ENCODE measurements at places on chromosomes 2 and 18.

GRCh38 chr2:120859128-120859527, 123.5 kb downstream of the GLI2 start:
- no peak for DNase-seq

GRCh38 chr2:239240414-239240881, 160.4 kb downstream of the HDAC4 start:
- DNase-seq: no peak

DNA sequence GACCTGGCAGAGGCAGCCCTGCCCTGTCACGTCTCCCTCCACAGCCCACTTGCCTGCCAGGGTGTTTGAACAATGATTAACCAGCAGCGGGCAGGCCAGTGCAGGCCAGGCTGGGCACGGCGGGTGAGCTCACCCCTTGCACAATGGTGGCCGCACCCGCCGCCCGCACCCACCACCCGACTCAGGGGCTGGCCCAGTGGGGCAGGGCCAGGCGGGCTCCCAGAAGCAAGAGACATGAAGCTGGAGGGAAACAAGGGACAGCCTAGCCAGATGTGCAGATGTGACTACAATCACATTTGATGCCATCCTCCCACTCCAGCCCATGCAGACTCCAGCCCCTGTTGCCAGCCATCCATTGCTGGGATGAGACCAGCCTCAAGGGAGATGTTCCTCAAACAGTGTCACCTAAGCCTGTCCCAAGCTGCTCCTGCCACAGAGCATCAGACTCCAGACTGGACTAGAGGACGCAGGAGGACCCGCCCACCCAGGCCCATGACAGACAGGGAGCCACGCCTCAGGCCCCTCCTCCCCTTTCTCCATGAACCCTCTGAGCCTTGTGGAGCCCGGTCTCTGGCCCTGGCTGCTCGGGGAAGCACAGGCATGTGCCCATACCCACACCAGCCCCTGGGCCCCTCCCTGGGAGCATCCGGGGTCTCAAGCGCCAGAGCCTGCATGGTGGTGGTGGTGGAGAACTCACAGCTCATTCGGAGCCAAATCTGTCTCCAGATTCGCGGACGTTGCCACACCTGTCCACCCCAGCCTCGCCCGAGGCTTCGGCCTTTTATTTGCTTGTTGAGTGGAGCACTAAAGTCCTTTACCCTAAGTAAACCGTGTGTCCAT, 45.0 kb downstream of the SDC1 start:
- no peak for DNase-seq

DNA sequence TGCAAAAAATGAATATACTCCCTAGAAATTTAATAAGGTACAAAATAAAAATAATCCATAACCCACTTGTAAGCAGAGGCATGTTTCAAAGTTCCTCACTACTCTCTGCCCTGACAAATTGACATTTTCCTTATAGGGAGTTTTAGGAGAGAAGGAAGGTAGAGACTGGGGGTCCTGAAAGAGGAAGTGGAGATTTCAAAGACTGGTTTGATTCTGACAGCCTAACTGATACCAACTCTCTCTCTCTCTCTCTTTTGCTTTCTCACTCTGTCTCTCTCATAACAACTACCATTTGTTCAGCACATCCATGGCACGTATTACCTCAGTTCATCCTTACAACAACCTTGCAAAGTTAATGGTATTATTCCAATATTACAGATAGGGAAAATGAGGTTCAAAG, 18.6 kb downstream of the FZD7 start:
- DNase-seq: no peak

- DNase-seq: no peak
Measured at GRCh38 chr2:240225660-240226475, 85.4 kb upstream of the OTOS start.

- no peak for DNase-seq
Measured at GRCh38 chr2:238484522-238485452, 58.1 kb downstream of the ASB1 start.

DNA sequence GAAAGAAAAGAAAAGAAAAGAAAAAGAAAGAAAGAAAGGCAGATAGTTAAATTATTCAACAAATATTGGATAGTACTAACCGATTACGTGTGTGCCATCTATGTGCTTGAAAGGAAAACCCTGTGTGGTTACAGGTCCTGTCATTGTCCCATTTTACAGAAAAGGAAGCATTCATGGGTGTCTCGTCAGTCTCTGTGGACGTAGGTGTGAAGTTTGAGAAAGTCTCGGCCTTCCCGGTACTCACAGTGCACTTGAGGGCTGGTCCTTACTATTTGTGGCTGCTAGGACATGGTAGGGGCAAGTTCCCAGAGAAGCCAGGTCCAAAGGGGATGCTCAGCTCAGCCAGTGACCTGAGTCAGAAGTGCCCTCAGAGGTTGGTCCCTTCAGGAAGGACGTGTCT, 19.3 kb downstream of the SH3YL1 start:
- no peak for DNase-seq

DNA sequence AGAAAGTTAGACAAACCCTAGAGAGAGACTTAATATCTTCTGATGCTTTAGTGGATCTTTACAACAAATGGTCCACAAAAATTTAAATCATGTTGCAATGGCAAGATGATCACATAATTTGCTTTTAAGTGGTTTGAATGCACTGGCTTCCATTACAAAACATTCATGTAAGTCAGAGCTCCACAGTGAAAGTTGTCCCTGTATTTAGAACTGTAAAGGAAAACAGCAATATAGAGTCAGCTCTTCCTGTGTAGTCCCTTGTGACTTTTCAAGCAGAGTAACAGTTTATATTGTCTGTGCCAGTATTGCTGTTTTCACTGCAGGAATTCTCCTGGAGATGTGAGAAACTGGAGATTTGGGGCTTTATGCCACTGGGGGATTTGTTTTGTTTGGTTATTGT, 77.7 kb downstream of the MEIS1 start:
- DNase-seq: no peak

DNA sequence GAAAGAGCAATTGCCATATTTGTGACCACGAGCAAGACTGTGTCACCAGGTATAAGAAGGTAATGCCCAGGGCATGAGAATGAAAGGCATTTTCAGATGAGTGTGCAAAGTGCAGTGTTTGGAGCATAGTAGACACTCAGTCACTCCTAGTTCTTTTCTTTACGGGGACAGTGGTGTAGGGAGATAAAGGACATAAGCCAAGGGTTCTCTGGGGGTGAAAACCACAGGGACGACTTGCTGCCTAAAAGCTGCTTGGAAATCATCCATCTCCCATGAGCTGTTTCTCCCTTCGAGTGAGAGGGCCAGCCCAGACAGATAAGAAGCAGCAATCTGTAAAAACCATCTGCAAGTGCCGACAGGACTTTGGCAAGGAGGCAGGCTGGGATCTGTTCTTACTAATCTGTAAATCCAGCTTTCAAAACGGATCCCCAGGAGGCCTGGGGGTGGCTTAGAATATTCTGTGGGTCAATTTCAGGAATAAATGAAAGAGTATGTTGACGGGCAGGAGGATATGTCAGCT, 221.6 kb downstream of the LPIN1 start:
- no peak for DNase-seq

- no peak for DNase-seq
Measured at GRCh38 chr2:84527137-84528129, 11.1 kb downstream of the DNAH6 start.

DNA sequence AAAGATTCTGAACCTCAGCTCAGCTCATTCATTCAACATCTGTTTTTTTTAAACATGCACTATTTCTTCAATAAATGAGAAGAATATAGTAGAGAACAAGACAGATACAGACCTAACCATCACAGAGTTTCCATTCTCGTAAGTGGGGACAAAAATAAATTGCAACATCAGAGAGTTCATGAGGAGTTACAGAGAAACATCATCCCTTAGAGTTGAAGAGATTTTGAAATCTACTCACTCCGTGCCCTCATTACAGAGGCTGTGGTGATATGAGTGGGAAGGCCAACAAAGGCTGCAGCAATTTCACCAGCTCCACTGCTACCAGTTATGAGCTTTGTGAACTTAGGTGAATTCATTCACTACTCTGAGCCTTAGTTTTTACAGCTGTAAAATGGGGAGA, 399.3 kb downstream of the BCL11A start:
- no peak for DNase-seq

DNA sequence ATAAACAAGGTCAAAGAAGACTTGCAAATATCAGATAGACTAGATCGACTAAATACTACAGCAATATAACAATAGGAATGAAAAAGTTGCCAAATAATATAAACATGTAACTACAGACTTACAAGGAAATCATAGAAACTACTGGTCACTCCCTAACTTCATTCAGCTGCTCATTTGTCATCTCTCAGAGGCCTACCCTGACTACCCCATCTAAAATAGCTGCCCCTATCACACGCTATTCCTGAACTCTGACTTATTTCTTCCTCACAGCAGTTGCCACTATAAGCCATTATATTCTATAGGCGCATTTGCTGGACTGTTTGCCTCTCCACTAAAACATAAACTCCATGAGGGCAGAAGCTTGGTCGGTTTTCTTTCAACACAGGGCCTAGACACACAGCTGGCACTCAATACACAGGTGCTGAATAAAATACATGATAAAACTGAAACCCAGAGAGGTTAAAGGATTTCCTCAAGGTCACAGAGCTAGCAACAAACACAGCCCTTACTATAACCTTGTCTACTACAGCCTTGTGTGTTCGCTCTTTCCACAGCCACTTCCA, 1.8 kb downstream of the STRN start:
- no peak for DNase-seq

DNA sequence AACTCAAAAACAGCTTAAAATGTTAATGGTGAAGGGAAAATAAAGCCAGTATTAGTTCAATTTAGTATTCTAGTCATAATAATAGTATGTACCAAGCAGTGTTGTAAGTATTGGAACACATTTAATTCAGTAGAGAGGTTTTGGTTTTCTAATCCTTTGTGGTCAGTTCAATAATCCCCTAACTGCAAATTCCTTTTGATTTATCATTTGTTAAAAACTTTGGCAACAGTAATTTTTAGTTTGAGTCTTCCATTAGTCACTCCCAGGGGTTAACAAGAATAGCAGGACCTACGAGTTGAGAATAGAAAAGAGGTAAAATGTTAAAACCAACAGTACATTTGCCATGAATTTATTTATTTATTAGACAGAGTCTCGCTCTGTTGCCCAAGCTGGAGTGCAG, 10.7 kb downstream of the MRPL44 start:
- no peak for DNase-seq

- no peak for DNase-seq
Measured at GRCh38 chr2:179338681-179339080, 74.0 kb upstream of the SESTD1 start.

- no peak for DNase-seq
Measured at GRCh38 chr18:57534511-57534909, 52.0 kb downstream of the FECH start.

DNA sequence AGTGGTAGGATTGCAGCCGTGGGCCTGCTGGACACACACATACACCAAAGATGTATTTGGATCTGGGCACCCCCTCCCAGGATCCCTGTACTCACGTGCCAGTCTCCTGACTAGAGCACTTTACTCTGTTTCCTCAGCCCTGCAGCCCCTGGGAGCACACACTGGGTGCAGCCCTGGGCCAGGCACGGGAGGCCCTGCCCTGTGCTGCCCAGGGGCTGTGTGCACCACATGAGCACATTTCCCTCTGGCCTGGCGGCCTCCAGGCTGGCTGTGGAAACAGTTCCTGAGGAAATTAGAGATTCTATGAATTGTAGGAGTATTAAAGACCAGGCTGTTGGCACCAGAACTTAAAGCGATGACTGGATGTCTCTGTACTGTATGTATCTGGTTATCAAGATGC, 45.4 kb downstream of the BCL2L11 start:
- DNase-seq: no peak

GRCh38 chr2:120350801-120351320, 4.9 kb downstream of the INHBB start:
- DNase-seq: no peak

GRCh38 chr2:70030724-70031420, 56.4 kb upstream of the PCBP1 start:
- DNase-seq: no peak

- DNase-seq: no peak
Measured at GRCh38 chr2:74873012-74873665, 39.2 kb downstream of the HK2 start.

- DNase-seq: no peak
Measured at GRCh38 chr18:72738136-72738535, 129.7 kb downstream of the NETO1 start.

- no peak for DNase-seq
Measured at GRCh38 chr2:121565389-121566250, 34.9 kb downstream of the RNU4ATAC start.

DNA sequence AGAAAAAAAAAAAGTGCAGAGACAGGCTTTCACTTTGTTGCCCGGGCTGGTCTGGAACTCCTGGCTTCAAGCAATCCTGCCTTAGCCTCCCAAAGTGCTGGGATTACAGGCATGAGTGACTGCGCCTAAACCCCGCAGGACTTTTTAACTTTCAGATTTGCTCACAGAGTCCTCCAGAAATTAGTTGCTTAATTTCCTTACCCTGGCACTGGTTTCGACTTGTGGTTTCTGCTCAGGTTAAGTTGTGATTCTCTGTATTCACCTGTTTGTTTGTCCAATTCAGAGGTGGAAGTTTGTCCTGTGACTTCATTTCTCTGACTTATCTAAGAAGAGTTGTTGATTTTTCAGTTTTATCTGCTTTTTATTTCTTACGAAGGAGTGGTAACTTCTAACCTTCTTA, 238.1 kb downstream of the TMEM182 start:
- no peak for DNase-seq

GRCh38 chr2:150606380-150607060, 119.1 kb upstream of the RND3 start:
- DNase-seq: no peak

DNA sequence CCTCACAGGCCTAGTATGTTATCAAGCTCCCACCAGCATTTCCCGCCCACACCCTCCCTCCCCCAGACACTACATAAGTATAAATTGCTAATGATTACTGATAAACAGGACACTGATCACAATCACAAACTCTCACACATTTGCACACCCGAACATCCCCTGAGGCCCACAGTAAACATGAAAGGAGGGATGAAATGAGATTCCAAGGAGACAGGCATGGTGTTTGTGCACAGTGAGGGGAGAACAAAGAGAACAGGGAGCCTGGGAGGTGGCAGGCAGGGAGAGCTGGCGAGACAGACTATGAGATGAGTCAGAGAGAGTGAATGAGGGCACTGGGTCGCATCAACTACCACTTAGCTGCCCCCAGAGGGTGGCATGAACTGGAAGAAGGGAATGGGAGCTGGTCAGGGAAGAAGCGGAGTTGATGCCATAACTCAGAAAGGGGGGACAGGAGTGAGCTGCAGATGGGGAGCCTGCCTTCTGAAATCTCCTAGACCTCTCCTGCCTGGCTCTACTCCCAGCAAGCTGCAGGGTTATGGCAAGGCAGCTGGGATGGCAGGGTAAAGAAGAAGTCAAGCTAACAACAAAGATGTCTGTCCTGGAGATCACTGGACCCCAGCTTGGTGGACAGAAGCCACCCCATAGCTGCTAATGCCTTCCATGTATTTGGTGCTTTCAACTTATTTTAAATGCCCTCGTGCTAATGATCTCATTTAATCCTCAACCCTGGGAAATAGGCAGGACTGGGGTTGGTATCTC, 5.1 kb downstream of the KIF3C start:
- DNase-seq: no peak

DNA sequence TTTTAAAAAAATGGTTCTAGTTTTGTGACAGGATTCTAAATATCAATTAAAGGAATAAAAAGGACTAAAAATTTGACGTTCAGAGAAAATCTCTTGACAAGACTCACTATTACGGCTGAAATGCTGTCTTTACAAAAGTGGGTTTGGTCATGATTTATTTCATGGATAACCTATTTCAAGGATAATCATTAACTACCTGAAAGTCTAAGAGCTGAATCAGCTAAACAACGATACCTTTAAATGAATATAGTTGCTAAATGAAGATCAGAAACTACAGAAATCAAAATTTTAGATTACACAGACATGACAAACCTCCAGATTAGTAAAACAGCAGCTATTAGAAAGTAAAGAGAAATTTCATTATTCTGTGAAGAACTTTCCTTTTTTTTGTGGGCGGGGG, 35.7 kb downstream of the RTTN start:
- DNase-seq: no peak
